ENCODE measurements at places on chromosomes 4 and X.

DNA sequence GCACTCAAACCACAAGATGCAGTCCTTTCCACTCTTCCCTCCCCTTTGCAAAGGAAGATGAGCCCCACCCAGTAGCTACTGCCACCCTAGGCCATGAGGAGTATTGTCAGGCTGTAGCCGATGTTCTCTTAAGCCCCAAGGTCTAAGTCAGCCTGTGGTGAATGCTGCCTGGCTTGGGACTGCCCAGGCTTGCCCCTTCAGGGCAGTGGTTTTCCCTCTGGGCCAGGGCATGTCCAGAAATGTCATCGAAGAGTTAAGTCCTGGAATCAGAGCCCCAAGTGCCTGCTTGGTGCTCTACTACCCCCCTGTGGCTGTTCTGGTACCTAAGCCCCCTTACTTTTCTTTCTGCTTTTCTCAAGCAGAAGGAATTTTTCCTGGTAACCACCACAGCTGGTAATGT is 11.8 kb upstream of the PGK1 start:
- no peaks in the 10 kb centered on the region for H3K4me1 ChIP-seq
- DNase-seq: no peak
- H3K27ac ChIP-seq: no peak overlapping the region

DNA sequence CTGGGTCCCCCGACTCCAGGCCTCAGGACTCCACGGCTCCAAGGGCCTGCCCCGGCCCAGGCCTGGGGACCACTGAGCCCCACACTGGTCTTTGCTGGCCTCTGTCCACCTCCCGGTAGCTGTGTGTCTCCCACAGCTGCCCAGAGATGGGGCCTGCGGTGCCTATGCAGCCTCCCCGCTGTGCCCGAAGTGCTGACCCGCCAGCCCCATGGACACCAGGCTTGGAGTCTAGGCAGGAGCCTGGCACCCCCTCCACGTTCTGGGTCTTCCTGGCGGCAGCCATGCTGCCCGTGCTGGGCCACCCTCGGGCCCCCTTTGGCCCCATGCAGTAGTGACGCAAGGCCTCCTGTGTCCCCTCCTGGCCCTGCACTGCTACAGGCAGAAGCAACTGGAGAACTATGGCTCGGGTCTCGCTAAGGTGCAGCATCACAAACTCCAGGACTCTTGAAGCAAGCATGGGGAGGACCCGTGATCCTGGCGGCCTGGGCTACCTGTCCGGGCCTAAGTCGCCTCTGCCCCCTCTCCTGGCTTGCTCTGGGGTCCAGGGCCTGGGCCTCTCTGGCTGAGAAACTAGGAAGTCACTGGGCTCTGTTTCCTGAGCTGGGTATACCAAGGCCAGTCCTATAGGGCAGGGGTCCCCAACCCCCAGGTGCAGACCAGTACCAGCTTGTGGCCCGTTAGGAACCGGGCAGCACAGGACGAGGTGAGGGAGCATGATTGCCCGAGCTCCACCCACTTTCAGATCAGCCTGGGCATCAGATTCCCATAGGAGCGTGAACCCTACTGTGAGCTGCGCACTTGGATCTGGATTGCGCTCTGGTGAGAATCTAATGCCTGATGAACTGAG is 917 bp downstream of the MYL5 start:
- H3K4me3 ChIP-seq: peak overlapping the region; percentile 87
- peaks cover 22% of the 10 kb centered on the region for H3K36me3 ChIP-seq
- no peaks in the 10 kb centered on the region for H3K27me3 ChIP-seq
- H3K27ac ChIP-seq: peak overlapping the region; percentile 87

- no peaks in the 10 kb centered on the region for H3K4me1 ChIP-seq
- no peaks in the 10 kb centered on the region for H3K27me3 ChIP-seq
- H3K4me3 ChIP-seq: no peak overlapping the region
- no peak overlapping the region for H3K27ac ChIP-seq
Measured at GRCh38 chr4:33160126-33160525, 2440.0 kb downstream of the PCDH7 start.

GRCh38 chr4:177680308-177680707 is 238.1 kb upstream of the AGA start:
- H3K4me1 ChIP-seq: no peaks in the 10 kb centered on the region
- no peak for DNase-seq

DNA sequence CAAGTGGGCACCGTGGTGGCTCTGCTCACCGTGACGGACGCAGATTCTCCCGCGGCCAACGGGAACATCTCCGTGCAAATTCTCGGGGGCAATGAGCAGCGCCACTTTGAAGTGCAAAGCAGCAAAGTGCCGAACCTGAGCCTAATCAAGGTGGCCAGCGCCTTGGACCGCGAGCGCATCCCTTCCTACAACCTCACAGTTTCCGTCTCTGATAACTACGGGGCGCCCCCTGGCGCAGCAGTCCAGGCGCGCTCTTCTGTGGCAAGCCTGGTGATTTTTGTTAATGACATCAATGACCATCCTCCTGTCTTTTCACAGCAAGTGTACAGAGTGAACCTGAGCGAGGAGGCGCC is 2.7 kb downstream of the FAT4 start:
- peaks cover 39% of the 10 kb centered on the region for H3K4me1 ChIP-seq
- H3K4me3 ChIP-seq: peak overlapping the region; percentile 73
- peak overlapping the region; percentile 85 for H3K27ac ChIP-seq
- no peaks in the 10 kb centered on the region for H3K36me3 ChIP-seq
- peak; percentile 71 for DNase-seq
- peaks cover 15% of the 10 kb centered on the region for H3K27me3 ChIP-seq

- DNase-seq: no peak
- H3K27me3 ChIP-seq: no peaks in the 10 kb centered on the region
- H3K36me3 ChIP-seq: no peaks in the 10 kb centered on the region
Measured at GRCh38 chr4:38785901-38786402, 3.2 kb upstream of the TLR10 start.

DNA sequence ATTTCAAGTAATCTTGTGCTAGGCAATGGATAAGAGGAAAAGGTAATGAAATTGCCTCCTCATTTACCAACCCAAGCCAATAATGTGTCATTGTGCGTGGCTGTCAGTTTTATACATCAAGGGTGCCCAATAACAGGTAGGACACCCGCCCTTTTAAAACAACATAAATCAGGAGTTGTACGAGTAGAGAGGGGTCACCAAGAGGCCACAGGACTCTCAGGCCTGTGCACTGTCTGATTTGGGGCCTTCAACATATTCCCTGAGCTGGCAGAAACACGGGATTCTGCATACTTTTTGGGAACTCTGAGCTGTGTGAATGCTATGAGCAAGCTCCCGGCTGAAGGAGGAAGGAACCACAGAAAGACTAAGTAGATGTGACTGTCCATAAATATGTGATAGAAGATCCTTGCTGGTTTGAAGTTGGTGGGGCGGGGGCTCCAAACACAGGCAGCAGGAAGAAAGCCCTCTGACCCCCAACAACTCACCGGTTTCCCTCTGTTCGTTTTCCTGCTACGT is 82.7 kb upstream of the MAML3 start:
- peaks cover 25% of the 10 kb centered on the region for H3K4me1 ChIP-seq
- H3K27ac ChIP-seq: peak overlapping the region; percentile 84
- H3K4me3 ChIP-seq: no peak overlapping the region
- H3K27me3 ChIP-seq: no peaks in the 10 kb centered on the region
- H3K36me3 ChIP-seq: no peaks in the 10 kb centered on the region
- DNase-seq: no peak

DNA sequence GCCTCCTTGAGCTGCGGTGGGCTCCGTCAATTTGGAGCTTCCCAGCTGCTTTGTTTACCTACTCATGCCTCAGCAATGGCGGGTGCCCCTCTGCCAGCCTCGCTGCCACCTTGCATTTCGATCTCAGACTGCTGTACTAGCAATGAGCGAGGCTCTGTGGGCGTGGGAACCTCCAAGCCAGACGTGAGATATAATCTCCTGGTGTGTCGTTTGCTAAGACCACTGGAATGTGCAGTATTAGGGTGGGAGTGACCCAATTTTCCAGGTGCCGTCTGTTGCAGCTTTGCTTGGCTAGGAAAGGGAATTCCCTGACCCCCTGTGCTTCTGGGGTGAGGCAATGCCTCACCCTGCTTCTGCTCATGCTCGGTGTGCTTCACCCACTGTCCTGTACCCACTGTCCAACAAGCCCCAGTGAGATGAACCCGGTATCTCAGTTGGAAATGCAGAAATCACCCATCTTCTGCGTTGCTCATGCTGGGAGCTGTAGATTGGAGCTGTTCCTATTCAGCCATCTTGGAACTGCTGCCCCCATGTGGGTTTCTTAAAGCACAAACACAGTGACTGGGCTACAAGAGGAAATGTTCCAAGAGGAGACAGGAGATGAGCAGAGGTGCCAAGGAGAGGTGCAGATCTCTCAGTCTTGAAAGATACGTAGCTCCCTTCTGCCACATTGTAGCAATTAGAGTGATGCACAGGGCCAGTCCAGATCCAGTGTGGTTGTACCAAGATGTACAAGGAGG is 193.0 kb upstream of the IGFBP7 start:
- H3K27ac ChIP-seq: no peak overlapping the region
- no peaks in the 10 kb centered on the region for H3K4me1 ChIP-seq
- no peaks in the 10 kb centered on the region for H3K27me3 ChIP-seq
- no peak overlapping the region for H3K4me3 ChIP-seq
- no peak for DNase-seq

DNA sequence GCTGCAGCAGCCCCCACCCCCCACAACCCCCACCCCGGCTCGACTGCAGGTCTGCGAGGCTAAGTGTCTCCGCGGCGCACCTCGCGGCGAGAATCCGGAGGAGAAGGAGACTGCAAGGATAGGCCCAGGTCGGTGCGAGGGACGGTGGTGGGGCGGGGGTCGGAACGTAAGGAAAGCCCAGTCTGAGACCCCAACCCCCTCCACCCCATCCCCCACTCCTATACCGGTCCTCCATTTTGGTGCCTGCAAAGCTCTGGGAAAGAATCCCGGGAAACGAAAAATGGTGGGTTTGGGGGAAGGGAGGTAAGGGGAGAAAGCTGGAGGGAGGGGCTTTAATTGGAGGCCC is 614 bp downstream of the BEX3 start:
- no peaks in the 10 kb centered on the region for H3K36me3 ChIP-seq
- H3K4me1 ChIP-seq: no peaks in the 10 kb centered on the region
- H3K27ac ChIP-seq: peak overlapping the region; percentile 75
- no peak for DNase-seq
